ENCODE measurements at places on chromosomes 11 and 22.
A peak's percentile ranks its signal among the peaks of the same experiment; 100 is the strongest.

- no peak for DNase-seq
Measured at GRCh38 chr11:120116966-120117365, 20.9 kb downstream of the TRIM29 start.

DNA sequence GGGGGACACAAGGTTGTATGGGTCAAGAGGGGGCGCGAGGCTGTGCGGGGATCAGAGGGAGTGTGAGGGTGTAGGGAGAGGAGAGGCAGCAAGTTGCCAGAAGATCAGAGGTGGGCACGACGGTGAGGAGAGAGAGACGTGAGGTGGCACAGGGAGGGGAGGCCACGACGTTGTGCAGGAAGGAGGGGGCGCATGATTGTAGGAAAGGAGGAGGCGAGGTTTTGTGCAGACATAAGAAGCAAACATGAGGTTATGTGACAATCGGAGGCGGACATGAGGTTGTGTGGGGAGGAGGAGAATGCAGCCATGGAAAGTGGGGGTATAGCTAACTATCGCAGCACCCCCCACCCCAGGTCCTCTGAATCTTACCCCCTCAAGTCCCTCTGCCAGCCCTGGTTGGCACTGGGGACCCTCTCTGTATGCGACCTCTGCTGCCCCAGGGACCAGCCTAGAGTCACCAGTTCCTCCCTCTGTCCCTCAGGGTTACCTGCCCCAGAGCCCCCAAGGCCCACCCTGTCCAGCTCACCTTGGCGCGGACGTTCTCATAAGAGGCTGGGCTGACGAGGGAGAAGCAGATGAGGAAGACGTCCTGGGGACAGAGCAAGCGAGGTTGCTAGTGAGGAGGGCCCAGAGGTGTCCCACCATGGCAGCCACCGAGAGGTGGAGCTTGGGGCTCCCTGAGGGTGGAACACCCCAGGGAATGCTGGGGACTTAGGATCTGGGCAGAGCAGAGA is 12.5 kb downstream of the RAC2 start:
- DNase-seq: no peak

DNA sequence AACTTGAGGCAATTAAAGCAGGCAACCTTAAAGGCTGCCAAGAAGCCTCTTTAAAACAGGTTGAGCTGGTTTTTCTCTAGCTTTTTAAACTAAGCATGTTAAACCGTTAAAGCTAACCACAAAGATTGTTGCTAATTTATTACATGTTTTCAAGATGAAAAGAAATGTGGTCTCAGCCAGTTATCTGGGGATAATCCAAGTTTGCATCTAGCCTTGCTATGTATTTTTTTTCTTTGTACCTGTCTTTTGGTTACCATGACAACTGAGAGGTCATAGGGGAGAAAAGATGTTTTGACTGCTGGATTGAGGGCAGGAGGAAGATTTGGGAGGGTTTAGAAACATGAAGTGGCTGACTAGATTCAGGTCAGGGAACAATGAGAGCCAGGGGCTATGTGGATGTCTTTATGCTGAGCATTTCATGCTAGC is 19.2 kb upstream of the PGM2L1 start:
- DNase-seq: peak; percentile 44

DNA sequence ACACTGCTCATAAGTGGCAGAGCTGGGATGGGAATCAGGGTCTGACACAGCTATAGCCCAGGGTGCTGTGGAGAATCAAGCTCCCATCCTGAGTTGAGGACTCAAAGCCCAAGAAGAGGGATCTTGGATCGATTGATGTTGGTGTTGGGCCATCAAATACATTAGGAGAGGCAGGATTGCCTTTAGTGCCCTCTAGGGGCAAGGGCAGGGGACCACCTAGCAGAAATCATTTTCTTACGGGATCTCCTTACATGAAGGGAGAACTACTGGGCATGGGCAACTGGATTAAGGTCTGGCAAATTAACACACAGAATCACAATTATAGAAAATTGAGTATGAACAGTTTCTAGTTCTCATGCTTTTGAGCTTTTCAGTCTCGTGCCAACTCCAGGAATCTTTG is 24.9 kb upstream of the EMSY start:
- peak; percentile 69 for DNase-seq
